ENCODE measurements at places on chromosomes 13 and 19. TPM values are rescaled to one million over a fixed set of nuclear protein-coding genes. Genes with fewer than 3 reads are reported as not detected.

KCNRG gene
- 4.5 TPM for total RNA-seq

CGB3 gene
- total RNA-seq, result not detected

C1QTNF9 gene
- total RNA-seq, result not detected

CYP2B6 gene
- total RNA-seq, result under 0.01 TPM

PTGER1 gene
- 0.96 TPM for total RNA-seq

CCDC122 gene
- 3.9 TPM for total RNA-seq

ZNF320 gene
- total RNA-seq, result 17.1 TPM

C13orf46 gene
- under 0.01 TPM for total RNA-seq

GJB6 gene
- 51.8 TPM for total RNA-seq

PSG6 gene
- not detected for total RNA-seq

CAMSAP3 gene
- 12.3 TPM for total RNA-seq

TYROBP gene
- not detected for total RNA-seq

F2RL3 gene
- total RNA-seq, result not detected

CBY2 gene
- not detected for total RNA-seq
